ENCODE measurements at places on chromosomes 12 and 14. TPM values are rescaled to one million over a fixed set of nuclear protein-coding genes. Genes with fewer than 3 reads are reported as not detected.

Gene RNASE3
- not detected for total RNA-seq

Gene LRP1-AS
- not detected for total RNA-seq

- no peak for DNase-seq
Observed at GRCh38 chr14:22870811-22871223, 723 bp upstream of the LRP10 start.

DNA sequence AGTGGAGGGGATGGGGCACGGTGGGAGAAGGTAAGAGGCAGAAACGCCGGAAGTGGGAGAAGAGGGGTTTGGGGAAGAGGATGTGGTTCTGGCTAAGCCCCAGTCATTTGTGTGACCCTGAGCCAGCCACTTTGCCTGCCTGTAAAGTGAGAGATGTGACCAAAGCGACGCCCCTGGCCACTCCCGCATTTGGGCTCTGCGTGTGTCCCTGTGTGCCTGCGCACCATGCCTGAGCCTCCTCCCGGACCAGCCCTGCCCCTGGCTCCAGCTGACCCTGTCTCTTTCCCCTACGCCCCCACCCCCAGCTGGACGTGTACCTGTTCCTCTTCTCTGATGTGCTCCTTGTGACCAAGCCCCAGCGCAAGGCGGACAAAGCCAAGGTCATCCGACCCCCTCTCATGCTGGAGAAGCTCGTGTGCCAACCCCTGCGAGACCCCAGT, 8.0 kb downstream of the PLEKHG6 start:
- DNase-seq: no peak

DNA sequence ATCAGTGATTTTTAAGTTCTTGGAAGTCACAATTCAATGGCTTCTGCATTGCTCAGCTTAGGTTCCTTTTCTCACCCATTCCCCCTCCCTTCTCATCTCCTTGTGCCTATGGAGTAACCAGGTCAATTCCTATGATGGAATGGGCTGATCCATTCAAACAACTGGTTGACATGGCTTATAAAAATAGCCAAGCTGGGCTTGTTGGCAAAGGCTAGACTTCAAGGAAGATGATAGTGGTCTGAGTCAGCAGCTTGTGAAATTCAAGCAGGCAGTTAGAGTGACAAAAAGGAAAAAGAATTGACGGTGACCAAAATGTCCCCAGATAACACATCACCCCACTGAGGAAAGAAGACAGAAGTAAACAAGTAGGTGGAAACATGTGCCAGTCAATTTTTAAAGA, 119.9 kb upstream of the PCED1B start:
- no peak for DNase-seq

- DNase-seq: no peak
Observed at GRCh38 chr12:109885616-109886015, 5.3 kb upstream of the GLTP start.

DNA sequence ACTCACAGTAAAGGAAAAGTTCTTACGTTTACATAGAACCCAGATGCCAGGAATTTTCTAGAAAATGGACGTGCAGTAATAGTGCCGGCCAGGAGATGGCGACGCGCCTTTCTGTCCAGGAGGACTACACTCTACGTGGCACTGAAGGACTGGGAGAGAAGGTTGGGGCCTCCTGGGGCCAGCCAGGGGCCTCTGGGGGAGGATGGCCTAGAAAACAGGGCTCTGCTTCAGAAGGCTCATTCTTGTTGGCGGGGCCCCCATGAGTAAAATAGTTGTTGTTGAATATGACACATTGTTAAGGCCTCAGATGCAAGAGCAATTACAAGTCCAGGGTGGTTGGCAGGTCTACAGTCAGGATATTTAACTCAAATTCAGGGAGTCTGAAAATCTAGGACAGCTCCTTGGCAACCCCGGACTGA, 120.1 kb upstream of the MAX start:
- DNase-seq: no peak

GRCh38 chr14:98210045-98210672, 1061.8 kb downstream of the BCL11B start:
- DNase-seq: no peak

- no peak for DNase-seq
Observed at GRCh38 chr14:103597623-103598377, 31.2 kb upstream of the KLC1 start.

DNA sequence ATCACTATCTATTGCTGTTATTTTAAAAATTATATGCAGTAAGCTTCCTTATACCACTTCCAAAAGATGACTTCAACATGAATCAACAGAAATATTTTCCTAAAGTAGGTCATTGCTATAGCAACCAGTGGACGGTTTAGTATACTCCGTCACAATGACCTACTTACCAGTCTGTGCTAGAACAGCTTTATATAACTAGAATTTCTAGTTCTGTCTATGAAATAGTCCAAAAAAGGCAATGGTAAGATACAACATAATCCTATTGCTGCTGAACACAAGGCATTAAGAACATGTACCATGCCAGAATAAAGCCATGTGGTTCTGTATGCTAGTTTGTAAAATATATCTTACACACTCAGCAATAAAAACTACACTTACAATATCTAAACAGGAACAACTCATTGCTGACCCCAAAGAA, 40.7 kb upstream of the MTERF2 start:
- no peak for DNase-seq

DNA sequence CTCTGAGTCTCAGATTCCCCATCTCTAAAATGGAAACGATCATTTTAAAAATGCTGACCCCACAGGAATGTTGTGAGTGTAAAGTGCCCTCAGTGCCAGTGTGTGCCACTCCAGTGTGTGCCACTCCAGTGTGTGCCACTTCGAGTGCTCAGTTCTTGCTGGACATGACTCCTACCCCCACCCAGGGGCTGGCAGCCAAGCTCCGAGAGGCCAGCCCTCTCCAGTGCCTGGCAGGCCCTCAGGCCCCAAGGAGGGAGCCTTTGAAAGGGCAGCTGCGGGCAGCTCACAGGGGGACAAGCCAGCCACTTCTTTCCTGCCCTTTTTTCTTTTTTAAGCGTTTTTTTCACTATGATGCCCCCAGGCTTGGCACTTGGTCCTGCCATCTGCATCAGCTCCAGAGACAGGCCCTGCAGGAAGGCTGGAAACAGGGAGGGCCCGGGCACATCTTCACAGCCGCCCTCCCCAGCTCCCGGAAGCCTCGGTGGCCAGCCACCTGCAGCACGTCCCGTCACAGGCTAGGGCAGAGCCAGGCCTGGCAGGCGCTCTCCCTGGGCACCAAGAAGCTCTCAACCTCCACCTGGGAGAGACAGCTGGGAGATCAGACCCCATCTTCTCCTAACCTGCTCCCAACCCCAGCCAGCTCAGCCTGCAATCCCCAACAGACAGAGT, 29.8 kb downstream of the NCOR2 start:
- DNase-seq: no peak

DNA sequence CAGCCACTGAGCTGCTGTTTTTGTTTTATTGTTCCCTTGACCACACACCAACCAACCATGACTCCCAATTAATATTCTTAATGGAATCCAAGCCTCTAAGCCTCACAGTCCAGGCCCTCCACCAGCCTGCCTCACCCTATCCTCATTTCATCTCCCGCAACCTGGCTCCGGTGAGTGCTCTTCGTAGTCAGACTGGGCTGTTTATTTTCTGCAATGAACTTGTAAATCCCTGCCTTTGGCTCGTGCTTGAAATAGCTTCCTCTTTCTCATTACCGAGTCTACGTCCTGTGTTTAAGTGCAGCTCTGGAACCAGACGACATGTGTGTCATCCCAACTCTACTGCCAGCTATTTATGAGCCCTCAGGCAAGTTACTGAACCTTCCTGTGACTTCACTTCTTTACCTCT, 12.4 kb upstream of the ETFBKMT start:
- DNase-seq: no peak

DNA sequence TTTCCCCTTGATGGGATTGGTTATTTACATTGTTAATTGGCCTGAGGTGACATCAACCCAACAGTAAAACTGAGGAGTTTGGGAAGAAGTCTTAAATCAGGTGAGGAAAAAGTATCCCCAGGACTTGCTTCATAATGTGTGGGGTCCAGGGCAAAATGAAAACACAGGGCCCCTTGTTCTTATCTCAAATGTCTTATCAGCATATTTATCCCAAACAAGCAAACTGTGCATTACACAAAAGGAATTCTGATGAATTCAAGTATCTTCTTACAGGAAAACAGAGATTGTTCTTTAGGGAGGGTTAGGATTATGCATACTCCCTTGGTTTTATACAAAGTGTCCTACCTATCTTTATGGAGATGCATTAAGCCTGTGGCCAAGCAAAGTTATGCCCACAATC, 178.4 kb downstream of the SPTSSA start:
- DNase-seq: no peak

GRCh38 chr14:39668449-39668848, 236.2 kb upstream of the FBXO33 start:
- no peak for DNase-seq

Measured in left lobe of liver (tissue), 2 donors.